ENCODE measurements at places on chromosomes 1 and 21.

- DNase-seq: no peak
These were observed 4.1 kb downstream of the CD84 start for GRCh38 chr1:160575112-160575664.

- peak; percentile 82 for DNase-seq
These were observed at the start of gene RHOU for GRCh38 chr1:228734881-228735801. Gene RHOU, plus strand, starts transcription at chr1:228735479. Its CDS starts 264 bp downstream, at chr1:228735743.

DNA sequence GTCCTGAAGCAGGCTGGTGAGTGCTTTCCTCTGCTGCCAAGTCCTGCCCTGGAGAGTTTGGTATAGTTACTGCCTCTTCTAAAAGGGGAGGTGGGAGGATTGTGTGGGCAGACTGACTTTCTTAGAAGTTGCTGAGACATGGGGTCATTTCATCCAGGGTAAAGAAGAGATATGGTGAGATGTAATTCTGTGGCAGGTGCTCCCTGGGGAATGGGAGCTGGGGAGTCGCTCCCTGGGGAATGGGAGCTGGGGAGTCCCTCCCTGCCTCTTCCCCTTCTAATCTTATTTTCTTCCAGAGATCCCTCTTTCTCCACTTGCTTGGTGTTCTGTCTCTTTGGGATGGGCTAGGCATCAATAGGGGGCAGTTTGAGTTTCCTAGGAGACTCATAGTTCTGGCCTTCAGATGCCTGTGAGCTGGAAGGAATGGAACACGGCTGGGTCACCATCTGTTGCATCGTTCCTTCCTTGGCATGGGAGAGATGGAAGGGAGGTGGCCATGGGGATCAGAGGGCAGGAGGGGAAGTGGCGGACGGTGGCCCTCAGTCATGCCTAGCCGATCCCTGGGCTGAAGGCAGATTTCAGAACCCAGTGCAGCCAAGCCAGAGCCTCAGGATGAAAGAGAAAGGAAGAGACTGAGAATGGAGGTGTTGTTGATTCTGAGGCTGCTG is 59.0 kb downstream of the NFASC start:
- DNase-seq: no peak

DNA sequence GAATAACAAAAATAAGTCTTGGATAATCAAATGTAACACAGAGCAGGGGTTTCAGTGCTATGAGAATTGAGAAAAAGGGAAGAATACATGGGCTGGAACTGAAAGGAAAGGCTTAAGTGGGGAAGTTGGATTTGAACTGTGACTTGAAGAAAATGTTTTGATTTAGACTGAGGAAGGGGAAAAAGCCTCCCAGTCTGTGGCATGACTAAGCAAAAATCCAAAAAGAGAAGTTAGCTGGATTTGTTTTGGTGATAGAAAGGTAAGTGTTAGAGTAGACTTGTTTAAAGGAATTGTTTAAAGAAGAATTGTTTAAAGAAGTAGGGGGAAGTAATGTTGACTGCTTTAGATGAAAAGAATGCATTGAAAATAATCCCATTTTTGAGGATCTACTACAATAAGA is 46.0 kb downstream of the KCNK2 start:
- DNase-seq: no peak

GRCh38 chr1:66981679-66982078 is 56.9 kb downstream of the MIER1 start:
- peak; percentile 33 for DNase-seq

DNA sequence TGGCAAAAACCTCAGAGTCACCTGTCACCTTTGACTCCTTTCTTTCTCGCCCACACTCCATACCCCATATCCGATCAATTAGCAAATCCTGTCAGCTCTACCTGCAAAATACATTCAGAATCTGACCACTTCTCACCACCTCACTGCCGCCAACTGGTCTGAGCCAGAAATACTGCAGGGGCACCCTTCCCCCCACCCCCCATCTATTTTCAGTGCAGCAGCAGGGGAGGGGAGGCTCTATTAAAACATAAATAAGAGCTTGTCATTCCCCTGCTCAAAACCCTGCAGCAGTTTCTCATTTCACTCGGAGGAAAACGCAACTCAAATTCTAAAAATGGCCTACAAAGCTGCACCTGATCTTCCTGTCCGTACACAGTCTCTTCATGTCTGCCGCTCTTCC is 3.9 kb downstream of the PKLR start:
- no peak for DNase-seq
